ENCODE measurements at places on chromosomes 13 and 19. TPM values are rescaled to one million over a fixed set of nuclear protein-coding genes. Genes with fewer than 3 reads are reported as not detected.

ZNF559 gene
- 4.4 TPM for total RNA-seq

KIR3DL1 gene
- not detected for total RNA-seq

CEACAM16 gene
- not detected for total RNA-seq

UGGT2 gene
- total RNA-seq: 7.2 TPM

CDX2 gene
- not detected for total RNA-seq

MBD3L3 gene
- total RNA-seq: not detected

CD177 gene
- total RNA-seq: not detected

VSIG10L gene
- 1.1 TPM for total RNA-seq

C19orf44 gene
- total RNA-seq: 5.6 TPM

MTUS2 gene
- 0.32 TPM for total RNA-seq

WDR87 gene
- not detected for total RNA-seq

TEKTIP1 gene
- total RNA-seq: not detected

LRP3 gene
- 20.5 TPM for total RNA-seq

COL4A1 gene
- 87.3 TPM for total RNA-seq

C19orf67 gene
- not detected for total RNA-seq

SUPT20H gene
- total RNA-seq: 23.7 TPM

GFY gene
- not detected for total RNA-seq

NLRP9 gene
- total RNA-seq: not detected

ELOF1 gene
- total RNA-seq: 31.1 TPM

BEST2 gene
- total RNA-seq: not detected

DCLK1 gene
- total RNA-seq: 2.3 TPM

ZNF17 gene
- 4.8 TPM for total RNA-seq

PABPC3 gene
- total RNA-seq: not detected

RFPL4A gene
- not detected for total RNA-seq

CDADC1 gene
- total RNA-seq: 6.2 TPM

ZNF700 gene
- total RNA-seq: 3.2 TPM

SPIB gene
- not detected for total RNA-seq

SELENOV gene
- total RNA-seq: not detected

ZNF492 gene
- not detected for total RNA-seq

GRIN2D gene
- 0.07 TPM for total RNA-seq

LHB gene
- not detected for total RNA-seq

SEMA6B gene
- total RNA-seq: 11.7 TPM

DNAAF3 gene
- not detected for total RNA-seq

ZNF266 gene
- 8.1 TPM for total RNA-seq

NLRP5 gene
- total RNA-seq: not detected

TINCR gene
- 0.09 TPM for total RNA-seq

PROZ gene
- total RNA-seq: not detected

ZNF575 gene
- 1.3 TPM for total RNA-seq

FUT2 gene
- not detected for total RNA-seq

PEAK3 gene
- total RNA-seq: 0.15 TPM

LGALS14 gene
- not detected for total RNA-seq

FXYD1 gene
- 542 TPM for total RNA-seq

S1PR4 gene
- total RNA-seq: 0.64 TPM

IGSF23 gene
- not detected for total RNA-seq

SMIM17 gene
- total RNA-seq: not detected

CGB2 gene
- total RNA-seq: not detected

CFAP97D2 gene
- total RNA-seq: not detected

ZNF264 gene
- total RNA-seq: 14.7 TPM

CYP4F8 gene
- total RNA-seq: not detected

TRAPPC5 gene
- 101 TPM for total RNA-seq
